ENCODE measurements at places on chromosomes 3 and 15. TPM values are rescaled to one million over a fixed set of nuclear protein-coding genes. Genes with fewer than 3 reads are reported as not detected.

The RTP1 gene
- polyA plus RNA-seq: not detected

The GCNT3 gene
- 8.2 TPM for polyA plus RNA-seq

The SEC61A1 gene
- 42.3 TPM for polyA plus RNA-seq

The PP2D1 gene
- polyA plus RNA-seq: not detected

The CAPN3 gene
- 22.1 TPM for polyA plus RNA-seq
